ENCODE measurements at places on chromosomes 3 and 15.

- DNase-seq, result no peak
Measured at GRCh38 chr15:61794881-61795280, 265.4 kb downstream of the VPS13C start.

GRCh38 chr3:126261037-126261436, 80.7 kb upstream of the ALDH1L1 start:
- DNase-seq, result no peak

- no peak for DNase-seq
Measured at GRCh38 chr3:24457719-24458118, 36.9 kb downstream of the THRB start.

DNA sequence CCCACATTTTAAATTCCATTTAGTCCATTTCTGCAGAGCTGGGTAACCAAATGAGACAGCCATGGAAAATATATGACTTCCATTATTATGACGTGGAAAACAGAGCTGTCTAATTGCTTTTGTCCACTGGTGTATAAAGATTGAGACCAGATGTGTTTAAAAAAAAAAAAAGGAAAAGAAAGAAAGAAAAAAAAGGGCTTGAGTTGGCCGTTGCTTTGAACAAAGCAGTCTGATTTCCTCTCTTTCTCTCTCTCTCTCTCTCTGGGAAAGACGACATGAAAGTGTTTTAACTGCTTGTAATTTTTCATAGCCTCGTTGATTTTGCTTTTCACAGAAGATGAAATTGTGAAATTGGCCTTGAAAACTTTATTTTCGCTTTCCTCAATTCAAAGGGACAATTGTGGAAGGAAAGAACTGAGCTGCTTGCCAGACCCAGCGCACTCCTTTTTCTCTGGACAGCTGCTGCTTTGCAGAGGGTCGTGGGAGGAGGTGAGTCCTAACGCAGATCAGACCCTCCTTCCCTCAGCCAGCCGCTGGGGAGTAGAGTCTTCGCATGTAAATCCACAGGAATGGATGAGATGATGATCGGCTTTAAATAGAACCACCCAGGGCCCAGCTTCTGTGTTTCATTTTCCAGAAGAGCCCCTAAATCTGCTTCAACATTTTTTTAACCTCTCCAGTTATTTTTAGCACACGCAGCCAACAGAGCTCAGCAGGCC, 42.8 kb upstream of the UBE2E1 start:
- no peak for DNase-seq

- DNase-seq, result no peak
Measured at GRCh38 chr3:191761906-191762305, 300.9 kb downstream of the PYDC2 start.

Measured in stimulated activated CD8-positive, alpha-beta memory T cell treated with anti-CD3 and anti-CD28 coated beads, Interleukin-4, amount 100 ng/mL, for 1 hour (primary cell).